ENCODE measurements at places on chromosomes 5 and 9.

DNA sequence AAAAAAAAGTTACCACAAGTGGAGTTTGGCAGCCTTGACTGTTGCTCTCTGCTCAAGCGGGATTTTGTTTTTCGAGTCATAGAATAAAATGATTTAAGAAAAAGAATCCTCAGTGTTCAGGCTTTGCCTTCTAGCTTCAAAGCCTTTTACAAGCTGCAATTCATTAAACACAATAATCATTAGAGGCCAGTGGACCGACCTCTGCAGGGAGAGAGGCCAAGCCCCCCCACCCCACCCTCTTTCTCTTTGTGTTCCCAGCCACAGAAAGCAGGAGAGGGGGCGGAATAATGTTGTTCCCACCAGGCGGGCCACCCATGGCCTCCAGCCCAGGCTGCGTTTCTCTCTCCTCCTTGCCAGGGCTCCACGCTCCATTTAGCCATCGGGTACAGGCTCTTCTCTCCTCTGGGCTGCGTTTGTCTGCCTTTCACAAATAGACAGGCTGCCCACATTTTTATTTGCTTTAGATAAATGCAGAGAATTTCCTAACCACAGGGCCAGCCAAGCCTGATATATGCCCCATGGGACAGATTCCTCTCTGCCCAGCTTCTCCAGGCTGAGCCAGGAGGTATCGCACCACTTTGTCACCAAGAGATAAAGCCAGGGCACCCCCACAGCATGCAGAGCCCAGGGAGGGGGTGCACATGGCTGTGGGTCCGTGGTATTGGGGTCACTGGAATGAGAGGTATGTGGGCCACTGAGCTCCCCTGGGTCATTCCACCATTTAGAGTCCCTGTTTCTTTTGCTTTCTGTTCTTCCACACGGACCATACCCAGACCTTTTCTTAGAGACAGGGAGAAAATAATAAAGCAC lies 318.8 kb downstream of the PIK3R1 start:
- no peak for DNase-seq

GRCh38 chr9:138024131-138024530 lies 146.5 kb downstream of the CACNA1B start:
- DNase-seq: no peak

DNA sequence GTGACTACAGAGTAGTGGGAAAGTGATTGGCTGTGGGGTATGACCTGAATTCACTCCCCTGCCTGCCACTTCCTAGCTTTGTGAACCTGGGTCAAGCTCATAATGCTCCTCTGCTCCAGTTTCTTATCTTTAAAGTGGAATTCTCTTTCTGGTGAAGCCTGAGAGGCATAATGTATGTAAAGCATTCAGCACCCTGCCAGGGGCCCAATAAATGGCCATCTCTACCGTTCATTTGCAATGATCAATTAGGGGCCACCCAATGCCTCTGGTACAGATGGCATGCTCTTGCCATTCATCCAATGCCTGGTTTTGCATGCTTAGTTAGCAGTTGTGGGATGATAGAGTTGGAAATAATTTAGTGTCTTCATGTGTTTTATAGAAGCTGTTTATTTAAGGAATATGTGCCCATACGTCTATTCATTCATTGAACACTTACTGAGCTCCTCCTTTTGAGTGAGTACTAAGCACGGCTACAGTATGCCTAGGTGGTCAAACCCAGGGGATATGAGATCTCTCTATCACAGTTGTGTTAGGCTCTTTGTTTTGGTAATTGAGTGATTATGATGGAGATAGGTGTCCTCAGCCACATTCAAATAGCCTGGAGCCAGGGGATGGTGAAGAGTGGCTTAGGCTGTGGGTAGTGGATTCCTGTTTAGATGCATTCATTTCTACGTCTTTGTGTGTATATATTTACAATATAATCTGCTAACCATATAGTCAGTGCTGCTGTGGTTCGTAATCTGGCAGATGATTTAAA lies 15.3 kb downstream of the ZNF462 start:
- no peak for DNase-seq

- no peak for DNase-seq
Observed at GRCh38 chr9:21708260-21708711, 94.2 kb upstream of the MTAP start.

DNA sequence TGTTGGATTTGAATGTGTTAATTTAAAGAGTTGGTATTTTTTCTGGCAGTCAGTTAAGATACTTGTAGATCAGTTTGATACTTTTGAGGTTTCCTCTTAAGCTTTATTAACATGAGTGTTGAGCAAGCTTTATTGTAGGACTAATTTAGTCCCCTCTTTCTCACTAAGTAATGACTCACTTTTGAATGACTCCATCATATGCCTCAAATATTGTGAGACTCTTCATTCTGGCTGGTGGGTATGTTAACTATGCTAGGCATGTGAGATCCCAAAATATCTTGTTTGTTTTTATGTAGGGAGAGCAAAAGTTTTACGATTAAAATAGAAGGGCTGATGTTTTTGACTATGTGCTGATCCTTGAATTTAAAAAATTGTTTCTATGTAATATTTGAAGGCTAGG lies 355.7 kb downstream of the IZUMO3 start:
- DNase-seq: no peak

Data from hindlimb muscle (tissue), 1 donor.